ENCODE measurements at places on chromosomes 6 and 20.

GRCh38 chr6:144564202-144564601, 279.1 kb downstream of the UTRN start:
- no peak for DNase-seq

DNA sequence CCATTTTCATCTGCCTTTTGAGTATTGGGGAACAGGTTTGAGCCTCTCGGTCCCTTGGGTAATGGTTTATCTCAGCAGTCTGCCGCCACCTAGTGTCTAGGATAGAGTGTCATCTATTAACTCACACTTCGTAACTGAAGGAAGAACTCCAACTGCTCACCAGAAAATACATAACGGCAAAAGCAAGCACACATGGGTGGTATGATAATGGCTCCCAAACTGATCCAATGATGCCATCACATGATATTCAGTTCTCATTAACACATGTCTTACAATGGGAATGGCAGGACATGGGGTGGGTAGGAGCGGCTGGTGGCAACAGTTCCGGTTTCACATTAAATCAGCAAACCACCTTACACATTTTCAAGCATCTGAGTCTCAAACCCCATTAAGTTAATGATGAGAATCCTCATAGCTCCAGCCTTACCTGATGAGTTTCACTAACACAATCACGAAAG, 110.7 kb upstream of the PHACTR1 start:
- peak; percentile 46 for DNase-seq

- no peak for DNase-seq
Observed at GRCh38 chr6:12083763-12084162, 71.7 kb downstream of the HIVEP1 start.

DNA sequence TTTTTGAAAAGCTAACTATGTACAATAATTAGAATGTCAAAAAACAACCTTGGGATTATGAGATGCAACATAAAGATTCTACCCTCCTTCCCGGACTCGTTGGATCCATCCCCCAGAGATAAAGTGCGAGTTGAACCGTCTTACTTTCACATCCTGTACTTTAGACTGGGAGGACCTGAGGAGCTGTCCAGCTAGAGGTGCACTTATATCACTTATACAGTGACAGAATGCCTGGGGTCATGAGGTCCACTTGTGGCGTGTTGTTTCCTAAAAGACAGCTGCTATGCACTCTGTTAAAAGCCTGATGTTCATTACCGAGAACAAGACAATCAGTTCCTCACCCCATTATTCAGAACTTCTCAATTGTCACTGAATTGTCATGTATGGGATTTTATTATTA, 2.1 kb downstream of the CDS2 start:
- no peak for DNase-seq

DNA sequence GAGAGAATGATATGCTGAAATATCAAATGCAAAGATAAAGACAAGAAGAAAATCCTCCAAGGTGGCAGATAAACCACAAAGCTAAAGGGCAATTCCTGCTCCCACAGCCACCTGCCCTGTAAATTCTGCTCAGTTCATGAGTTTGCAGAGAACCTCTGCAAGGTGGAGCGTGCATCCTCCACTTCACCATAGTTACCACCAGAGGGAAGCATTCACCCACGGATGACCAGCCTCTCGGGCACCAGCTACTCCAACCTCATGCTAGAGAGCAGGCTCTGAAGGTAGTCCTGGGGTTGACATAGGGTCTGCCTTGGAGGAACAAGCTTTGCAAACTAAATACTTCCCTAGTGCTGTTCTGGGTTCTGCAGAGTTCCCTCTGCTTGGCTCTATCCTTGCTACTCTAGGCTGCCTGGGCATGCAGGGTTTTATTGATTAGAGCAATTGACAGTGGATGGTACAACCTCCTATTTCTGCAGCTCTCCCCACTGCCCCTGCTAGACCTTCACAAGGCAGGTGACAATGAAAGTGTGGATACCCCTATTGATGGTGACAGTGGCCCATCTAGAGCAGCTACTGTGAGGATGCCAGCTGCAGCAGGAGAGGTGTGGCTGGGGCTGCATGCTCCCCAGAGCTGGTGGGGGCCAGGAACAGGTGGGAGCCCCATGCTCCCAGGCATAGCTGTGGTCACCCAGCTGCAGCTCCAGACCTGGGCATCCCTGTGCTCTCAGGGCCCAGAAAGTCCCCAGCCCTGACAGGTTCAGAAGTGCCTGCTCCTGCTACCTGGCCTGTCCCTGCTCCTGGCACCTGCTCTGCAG, 51.1 kb downstream of the GGTLC1 start:
- DNase-seq: peak; percentile 77

GRCh38 chr6:127634178-127634577, 57.2 kb downstream of the C6orf58 start:
- no peak for DNase-seq

- DNase-seq: no peak
Observed at GRCh38 chr6:170234419-170234818, 56.5 kb downstream of the DLL1 start.

- DNase-seq: peak; percentile 45
Observed at GRCh38 chr6:36769676-36770499, 69.4 kb downstream of the CPNE5 start.

DNA sequence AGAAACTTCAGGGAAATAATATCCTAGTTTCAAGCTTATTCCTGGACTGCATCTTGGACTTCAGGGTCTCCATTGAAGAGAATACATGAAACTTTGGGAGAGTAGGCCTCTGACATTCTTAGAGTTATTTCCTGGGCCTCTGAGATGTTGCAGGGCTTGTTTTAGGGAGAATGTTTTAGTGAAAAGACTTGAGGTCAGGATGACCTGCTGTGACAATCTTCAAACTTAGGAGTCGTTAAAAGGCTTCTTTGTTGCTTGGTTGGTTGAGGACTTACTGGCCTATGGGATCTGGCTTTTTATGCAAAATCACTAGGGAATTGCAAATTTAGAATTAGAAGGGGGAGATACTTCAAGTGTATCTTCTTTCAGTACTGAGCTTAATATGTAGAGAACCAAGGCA, 613.2 kb upstream of the FLRT3 start:
- no peak for DNase-seq

- peak; percentile 8 for DNase-seq
Observed at GRCh38 chr20:44209686-44210405, 725 bp downstream of the OSER1 start.

DNA sequence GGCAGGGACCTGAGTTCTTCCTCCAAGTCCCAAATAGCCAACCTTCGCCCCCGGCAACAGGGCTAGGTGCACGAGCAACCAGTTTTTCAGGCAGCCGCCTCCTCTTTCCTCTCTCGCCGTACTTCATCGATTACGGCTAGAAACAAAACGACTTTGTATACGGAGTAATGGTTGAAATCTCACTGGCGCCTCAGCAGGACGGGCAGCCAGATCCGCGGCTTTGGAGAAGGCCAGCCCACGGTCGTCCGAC, 333 bp upstream of the SMIM13 start:
- DNase-seq: no peak

Measured in CD4-positive, alpha-beta T cell treated with Interleukin-10 for 1 hour (primary cell).